Naive thymus-derived CD8-positive, alpha-beta T cell (primary cell): ENCODE measurements at places on chromosomes 4 and X.

DNA sequence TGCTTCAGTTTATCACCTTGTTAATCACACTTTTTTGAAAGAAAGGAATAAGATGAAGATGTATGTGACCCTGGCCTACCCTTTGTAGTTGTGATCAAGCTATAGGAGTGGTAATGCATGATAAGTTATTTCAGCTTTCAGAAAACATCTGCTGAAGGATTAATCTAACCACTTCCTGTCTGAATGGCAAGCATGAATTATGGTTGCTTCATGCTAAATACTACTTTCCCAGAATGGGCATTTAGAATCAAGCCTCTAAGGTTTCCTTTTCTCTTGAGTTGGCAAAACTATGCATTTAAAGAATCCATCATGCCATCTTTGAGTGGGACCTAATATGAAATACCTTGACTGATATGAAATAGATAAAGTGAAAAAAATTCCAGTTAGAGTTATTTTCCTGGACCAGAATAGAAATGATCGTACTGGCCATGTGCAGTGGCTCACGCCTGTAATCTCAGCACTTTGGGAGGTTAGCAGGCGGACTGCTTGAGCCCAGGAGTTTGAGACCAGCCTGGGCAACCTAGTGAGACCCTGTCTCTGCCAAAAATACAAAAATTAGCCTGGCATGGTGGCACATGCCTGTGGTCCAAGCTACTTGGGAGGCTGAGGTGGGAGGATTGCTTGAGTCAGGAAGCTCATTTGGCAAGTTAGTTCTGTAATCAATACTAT is 59.1 kb downstream of the ANXA3 start:
- no peaks in the 10 kb centered on the region for H3K36me3 ChIP-seq
- peaks cover 9% of the 10 kb centered on the region for H3K4me1 ChIP-seq
- no peak overlapping the region for H3K4me3 ChIP-seq

DNA sequence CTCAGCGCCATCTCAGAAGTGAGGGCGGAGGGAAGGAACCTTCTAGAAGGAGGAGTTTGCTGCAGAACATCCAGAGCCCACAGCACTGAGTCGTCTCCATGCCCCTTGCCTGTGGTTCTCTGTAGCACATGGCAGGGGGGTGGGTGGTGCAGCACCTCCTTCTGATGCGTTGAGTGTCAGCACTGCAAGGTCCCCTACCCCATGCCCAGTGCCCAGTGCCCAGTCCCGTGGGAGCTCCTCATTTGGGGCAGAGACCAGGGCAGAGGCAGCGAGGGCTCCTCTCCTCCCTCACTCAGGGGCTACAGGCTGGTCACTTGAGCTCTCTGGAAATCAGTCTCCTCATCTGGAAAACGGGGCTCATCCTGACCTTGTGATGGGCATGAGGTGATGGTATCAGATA is 78.1 kb downstream of the HTRA3 start:
- peaks cover 17% of the 10 kb centered on the region for H3K27me3 ChIP-seq
- H3K36me3 ChIP-seq, result no peaks in the 10 kb centered on the region
- H3K27ac ChIP-seq, result no peak overlapping the region
- no peaks in the 10 kb centered on the region for H3K4me1 ChIP-seq

DNA sequence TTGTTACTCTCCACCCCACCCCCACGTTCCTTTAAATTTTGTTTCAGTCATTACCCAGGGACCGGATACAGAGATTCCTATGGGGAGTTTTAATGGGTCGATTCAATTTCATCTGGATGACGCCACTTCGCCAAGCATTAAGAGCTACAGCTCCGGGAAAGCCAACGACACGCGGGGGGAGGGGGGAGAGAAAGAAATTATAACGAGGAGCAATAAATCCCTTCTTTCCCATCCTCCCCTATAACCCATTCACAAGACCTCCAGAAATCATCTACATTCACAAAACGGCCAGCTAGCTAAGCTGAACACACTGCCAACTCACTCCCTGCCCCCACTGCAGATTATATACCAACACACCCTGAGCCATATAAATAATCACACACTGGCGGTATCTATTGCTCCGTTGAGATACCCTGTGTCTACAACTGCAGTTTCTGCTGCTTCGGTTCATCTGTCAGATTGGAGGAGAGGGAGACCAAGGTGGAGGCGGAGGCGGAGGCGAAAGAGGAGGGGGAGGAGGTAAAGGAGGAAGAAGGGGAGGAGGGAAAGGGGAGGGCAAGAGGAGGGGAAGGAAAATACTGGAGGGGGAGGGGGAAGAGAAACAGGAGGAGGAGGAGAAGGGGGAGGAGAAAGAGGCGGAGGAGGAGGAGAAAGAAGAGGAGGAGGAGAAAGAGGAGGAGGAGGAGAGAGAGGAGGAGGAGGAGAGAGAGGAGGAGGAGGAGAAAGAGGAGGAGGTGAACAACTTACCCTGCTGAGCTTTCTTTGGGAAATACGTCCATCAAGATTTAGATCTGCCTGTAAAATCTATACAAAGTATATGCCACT is 113.9 kb upstream of the VAMP7 start:
- no peak overlapping the region for H3K27ac ChIP-seq
- H3K4me3 ChIP-seq, result peak overlapping the region; percentile 88
- peaks cover 4% of the 10 kb centered on the region for H3K36me3 ChIP-seq
- peaks cover 11% of the 10 kb centered on the region for H3K4me1 ChIP-seq

DNA sequence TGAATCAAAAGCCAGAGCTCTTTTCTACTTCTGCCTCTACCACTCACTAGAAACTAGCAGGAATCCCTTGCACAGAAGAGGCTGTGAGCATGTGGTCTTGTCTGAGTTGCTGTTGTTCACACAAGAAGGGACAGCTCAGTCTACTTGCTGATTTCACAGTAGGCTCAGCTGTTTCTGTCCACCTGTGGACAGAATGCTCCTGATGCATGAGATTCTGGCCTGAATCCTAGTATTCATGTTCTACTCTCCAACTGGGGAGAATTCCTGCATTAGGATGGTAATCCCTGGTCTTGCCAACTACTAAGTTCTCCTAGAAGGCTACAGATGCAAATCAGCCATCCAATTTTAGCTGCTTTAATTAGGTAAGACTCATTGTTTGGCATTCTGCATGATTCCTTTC is 112.8 kb downstream of the PPA2 start:
- H3K4me3 ChIP-seq, result no peak overlapping the region
- H3K27ac ChIP-seq, result no peak overlapping the region
- peaks cover 33% of the 10 kb centered on the region for H3K36me3 ChIP-seq
- DNase-seq, result no peak
- no peaks in the 10 kb centered on the region for H3K4me1 ChIP-seq
- H3K27me3 ChIP-seq, result no peaks in the 10 kb centered on the region

GRCh38 chrX:56802921-56803849 is 74.1 kb downstream of the NBDY start:
- peak; percentile 77 for DNase-seq
- no peak overlapping the region for H3K4me3 ChIP-seq

DNA sequence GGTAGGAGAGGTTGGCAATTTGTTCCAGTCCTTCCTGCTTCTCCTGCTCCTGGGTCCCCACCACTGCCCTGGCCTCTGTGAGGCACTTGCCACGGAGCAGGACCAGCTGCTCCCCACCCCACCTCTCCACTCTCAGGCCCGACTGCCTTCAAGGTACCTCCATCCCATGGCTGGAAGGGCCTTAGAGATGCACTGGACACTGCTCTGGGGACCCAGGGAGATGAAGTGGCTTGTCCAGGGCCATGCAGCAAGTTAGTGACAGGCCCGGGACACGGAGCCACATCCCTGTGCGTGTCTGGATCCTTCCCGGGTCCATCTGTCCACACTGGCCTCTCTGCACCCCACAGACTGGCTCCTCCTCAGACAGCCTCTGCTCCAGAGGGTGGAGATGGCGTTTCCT is 105.3 kb downstream of the CPZ start:
- no peak overlapping the region for H3K4me3 ChIP-seq
- no peak overlapping the region for H3K27ac ChIP-seq
- H3K27me3 ChIP-seq, result peaks cover 44% of the 10 kb centered on the region
- no peaks in the 10 kb centered on the region for H3K4me1 ChIP-seq

- DNase-seq, result no peak
- no peak overlapping the region for H3K4me3 ChIP-seq
- no peak overlapping the region for H3K27ac ChIP-seq
- peaks cover 15% of the 10 kb centered on the region for H3K4me1 ChIP-seq
Measured at GRCh38 chrX:2489446-2490445, 11.0 kb downstream of the DHRSX start.

DNA sequence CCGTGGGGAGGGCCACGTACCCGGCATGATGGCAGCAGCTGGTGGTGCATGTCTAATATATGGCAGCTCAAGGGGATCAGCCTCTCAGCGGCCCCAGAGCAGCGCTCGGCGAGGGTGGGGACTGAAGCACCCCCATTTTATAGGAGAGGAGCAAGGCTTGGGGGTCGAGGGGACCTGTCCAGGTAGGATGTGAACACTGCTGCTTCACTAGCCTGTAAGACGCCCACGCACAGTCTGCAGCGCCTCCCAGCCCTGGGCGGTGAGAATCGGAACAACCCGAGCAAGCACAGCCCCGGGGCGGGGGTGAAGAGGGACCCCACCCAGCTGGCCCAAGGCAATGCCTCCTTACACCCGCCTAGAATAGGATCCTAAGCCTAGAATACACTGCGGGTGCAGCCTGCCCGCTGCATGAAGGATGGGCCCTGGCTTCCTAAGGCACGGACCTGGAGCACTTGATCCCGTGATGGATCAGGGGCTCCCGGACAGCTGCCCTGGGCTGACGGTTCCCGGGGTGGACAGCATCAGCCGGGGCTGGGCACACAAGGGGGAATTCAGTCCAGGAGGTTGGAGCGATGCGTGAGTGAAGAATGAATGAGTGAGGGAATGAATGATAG is 17.6 kb downstream of the ADRA2C start:
- H3K4me3 ChIP-seq, result no peak overlapping the region
- H3K4me1 ChIP-seq, result peaks cover 2% of the 10 kb centered on the region
- H3K27me3 ChIP-seq, result peaks cover 18% of the 10 kb centered on the region
- no peak overlapping the region for H3K27ac ChIP-seq
- DNase-seq, result no peak
- H3K36me3 ChIP-seq, result no peaks in the 10 kb centered on the region

DNA sequence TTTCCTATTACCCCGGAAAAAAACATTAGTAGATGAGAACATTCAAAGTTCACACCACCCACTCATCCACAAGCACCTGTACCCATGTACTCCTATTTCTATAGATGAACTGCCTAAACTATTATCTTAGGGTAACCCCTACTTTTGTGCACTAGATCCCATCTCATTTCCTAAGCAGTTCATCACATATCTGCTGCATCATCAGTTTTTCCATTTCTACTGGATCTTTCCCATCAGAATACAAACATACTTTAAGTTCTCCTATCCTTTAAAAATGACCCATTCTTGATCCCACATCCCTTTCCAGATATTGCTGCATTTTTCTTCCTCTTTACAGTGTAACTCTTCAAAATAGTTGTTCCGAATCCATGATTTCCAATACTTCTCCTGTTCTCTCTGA is 81.0 kb downstream of the PRSS12 start:
- no peak overlapping the region for H3K27ac ChIP-seq
- no peaks in the 10 kb centered on the region for H3K4me1 ChIP-seq
- DNase-seq, result no peak
- no peaks in the 10 kb centered on the region for H3K27me3 ChIP-seq
- H3K4me3 ChIP-seq, result no peak overlapping the region
- no peaks in the 10 kb centered on the region for H3K36me3 ChIP-seq
